ENCODE measurements at places on chromosomes 1 and 21.

DNA sequence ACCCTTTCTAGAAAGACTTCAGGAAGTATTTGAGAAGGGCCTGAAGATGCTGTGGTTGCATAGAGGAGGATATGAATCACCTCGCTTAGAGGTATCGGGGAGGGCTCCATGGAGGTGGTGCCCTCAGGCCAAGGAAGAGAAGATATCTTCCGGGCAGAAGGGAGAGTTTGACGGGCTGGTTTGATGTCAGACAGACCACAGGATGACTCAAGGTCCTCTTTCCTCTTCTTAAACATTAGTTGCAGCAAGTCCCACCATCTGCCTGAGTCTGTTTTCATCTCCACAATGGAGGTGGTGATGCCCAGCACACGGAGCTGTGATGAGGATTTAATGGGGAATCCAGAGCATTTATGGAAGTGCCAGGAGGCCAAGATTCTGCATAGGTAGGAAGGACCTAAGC lies 25.1 kb upstream of the RUNX3 start:
- DNase-seq = peak; percentile 77

GRCh38 chr1:231162970-231163829 lies 1.3 kb downstream of the TRIM67 start:
- no peak for DNase-seq

GRCh38 chr1:31515936-31516335 lies 60.4 kb upstream of the TINAGL1 start:
- DNase-seq = no peak

DNA sequence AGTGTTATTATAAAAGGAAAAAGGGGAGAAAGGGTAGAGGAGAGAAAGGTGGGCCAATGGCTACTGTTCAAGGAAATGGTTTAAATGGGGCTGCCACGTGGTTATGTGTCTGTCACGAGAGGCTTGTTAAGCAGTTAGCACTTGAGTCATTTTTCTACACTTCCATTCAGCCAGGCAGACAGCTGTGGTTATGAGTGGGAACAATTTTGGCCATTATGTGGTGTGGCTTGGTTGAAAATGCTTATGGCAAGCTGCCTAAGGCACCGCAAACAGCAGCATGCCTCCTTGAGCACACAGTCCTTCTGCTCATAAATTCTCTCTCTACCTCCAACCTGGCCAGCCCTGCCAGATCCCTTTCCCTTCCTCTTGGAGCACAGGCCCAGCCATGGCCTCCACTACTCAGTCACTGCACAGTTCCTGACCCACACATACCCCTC lies 3.2 kb upstream of the SRM start:
- peak; percentile 67 for DNase-seq

DNA sequence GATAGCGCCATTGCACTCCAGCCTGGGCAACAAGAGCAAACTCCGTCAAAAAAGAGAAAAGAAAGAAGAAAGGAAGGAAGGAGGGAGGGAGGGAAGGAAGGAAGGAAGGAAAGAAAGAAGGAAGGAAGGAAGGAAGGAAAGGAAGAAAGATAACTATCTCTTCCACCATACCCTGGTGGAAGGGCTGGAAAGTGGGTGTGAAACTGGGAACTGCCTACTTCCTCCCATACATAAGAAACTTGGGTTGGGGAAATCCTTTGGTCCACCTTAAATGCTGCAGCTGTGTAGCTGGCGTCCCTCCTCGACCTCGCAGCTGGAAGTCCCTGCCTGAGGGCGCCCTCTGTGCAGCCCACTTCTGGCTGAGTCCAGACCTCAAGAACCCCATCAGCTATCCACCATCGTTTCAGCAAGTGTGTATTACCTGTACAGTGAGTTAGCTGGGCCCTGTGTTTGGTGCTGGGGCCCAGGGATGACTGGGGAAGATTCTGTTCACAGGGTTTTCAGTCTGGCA lies 4.6 kb upstream of the FAM167B start:
- DNase-seq = no peak
